Erythroblast (primary cell): ENCODE measurements at places on chromosomes 11 and 22.

- DNase-seq = no peak
Observed at GRCh38 chr11:72061739-72062396, 18.5 kb downstream of the NUMA1 start.

DNA sequence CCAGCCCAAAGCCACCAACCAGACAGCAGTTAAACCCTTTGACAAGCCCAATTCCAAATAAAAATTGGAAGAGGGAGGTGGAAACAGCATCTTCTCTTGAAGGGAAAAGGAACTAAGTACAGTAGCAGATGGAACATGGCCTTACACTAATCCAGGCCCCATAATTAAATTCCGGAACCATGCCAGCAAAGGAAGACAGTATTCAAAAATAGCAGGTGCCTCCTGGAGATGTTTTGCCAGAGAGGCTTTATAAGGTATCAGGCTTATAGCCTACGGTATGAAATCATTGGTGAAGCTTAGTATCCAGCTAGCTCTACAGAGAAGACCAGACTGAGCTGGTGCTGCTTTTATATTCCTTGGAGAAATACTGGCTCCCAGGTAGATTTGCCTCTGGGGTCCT, 344.1 kb upstream of the API5 start:
- DNase-seq = no peak

DNA sequence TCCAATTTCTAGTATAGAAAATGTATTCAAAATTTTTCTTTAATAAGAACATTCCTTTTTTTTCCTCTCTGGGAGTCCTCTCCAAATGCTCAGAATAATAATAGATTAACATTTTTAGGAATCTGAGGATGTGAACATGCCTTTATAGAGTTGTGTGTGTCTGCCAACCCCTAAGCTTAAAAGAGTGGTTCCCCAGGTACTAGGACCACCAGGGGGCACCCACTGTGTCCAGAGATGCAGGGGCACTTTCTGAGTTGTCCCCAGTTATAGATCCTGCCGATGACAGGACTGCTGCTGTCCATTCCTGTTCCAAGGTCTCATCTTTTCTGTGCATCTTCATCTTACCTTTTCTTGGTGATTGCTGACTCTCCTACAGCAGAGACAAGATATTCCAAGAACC, 27.0 kb upstream of the MICAL2 start:
- peak; percentile 57 for DNase-seq

- peak; percentile 58 for DNase-seq
Observed at GRCh38 chr11:17734986-17735817, 621 bp downstream of the KCNC1 start.

- no peak for DNase-seq
Observed at GRCh38 chr11:13761716-13762115, 93.2 kb downstream of the FAR1 start.

GRCh38 chr11:10459029-10459970, 4.2 kb downstream of the AMPD3 start:
- no peak for DNase-seq

- DNase-seq = no peak
Observed at GRCh38 chr22:32204040-32204855, 625 bp downstream of the RFPL2 start.

- no peak for DNase-seq
Observed at GRCh38 chr11:78535920-78536319, 38.7 kb downstream of the NARS2 start.

GRCh38 chr11:65435981-65436411, 13.4 kb downstream of the NEAT1 start:
- no peak for DNase-seq
